ENCODE measurements at places on chromosomes 7 and 10.

GRCh38 chr10:73110345-73110849 is at the start of gene NUDT13:
Gene NUDT13, plus strand, starts transcription at chr10:73110455. Its CDS starts 3,911 bp downstream, at chr10:73114366.
- DNase-seq = peak; percentile 63

DNA sequence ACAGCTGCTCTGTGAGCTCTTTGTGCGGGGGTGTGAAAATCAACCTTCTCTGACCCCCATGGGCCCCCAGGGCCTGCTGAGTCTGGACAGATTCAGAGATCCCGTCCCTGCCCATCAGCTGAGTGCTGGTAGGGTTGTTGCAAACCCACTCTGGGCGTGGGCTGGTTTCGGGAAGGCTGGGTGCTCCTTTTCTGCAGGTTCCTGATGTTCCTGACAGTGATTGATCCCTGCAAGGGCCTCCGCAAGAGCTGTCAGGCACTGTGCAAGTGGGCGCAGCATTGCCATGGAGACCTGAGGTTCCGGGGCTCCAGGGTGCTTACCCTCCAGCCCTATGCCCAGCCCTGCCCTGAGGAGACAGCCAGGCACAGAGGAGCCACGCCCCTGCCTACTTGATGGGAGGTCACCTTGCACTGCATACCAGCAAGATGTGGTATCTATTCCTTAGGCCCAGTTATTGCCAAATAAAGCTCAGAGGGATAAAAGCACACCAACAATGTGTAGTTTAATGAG is 44.3 kb upstream of the INPP5A start:
- no peak for DNase-seq

GRCh38 chr7:16753102-16753931 is at the start of gene TSPAN13:
Gene TSPAN13, plus strand, starts transcription at chr7:16753755. Its CDS starts 213 bp downstream, at chr7:16753968.
- DNase-seq = no peak

GRCh38 chr10:31479752-31480151 is 160.7 kb downstream of the ZEB1 start:
- no peak for DNase-seq

- DNase-seq = no peak
Observed at GRCh38 chr10:60769406-60769805, 8.9 kb upstream of the CDK1 start.

GRCh38 chr10:58531084-58531695 is 18.5 kb downstream of the BICC1 start:
- no peak for DNase-seq

- no peak for DNase-seq
Observed at GRCh38 chr7:66036788-66037187, 38.8 kb upstream of the ASL start.

GRCh38 chr10:111531690-111532089 is 454.9 kb downstream of the ADRA2A start:
- no peak for DNase-seq

- DNase-seq = no peak
Observed at GRCh38 chr7:120394595-120394994, 121.6 kb downstream of the KCND2 start.

GRCh38 chr10:61998937-61999336 is 97.4 kb downstream of the ARID5B start:
- no peak for DNase-seq

GRCh38 chr7:2072042-2072441 is 160.7 kb downstream of the MAD1L1 start:
- no peak for DNase-seq

DNA sequence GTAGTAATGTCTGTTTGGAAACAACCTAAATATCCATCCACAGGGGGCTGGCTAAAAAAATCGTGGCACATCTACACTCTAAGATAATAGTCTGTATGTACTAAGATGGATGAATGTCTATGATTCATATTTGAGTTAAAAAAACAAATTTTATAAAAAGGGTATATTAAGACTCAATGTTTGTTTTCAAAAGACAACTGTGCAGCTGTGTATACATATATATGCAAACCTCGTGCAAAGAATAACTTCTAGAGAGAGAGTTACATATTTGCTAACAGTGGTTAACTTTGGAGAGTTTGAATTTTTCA is 323.5 kb downstream of the PLXNA4 start:
- no peak for DNase-seq

- no peak for DNase-seq
Observed at GRCh38 chr10:121043124-121043849, 192.1 kb downstream of the WDR11 start.

DNA sequence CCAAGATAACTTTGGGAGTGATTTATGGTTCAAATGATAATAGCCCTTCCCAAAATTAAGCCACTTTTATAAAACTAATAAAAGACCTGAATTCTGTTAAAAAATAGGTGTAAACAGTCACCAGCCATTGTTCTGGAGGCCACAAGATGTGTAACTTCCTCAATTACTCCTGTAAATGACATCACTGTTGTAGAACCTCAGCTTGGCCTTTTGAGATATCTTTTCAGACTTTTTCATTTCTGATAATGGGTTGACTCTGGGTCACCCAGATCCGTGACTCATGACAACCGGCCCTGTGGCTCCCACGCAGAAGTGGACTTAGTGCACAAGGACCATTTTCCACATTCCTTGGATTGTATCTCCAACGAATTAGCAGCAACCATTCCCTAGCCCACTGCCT is 106.6 kb downstream of the DKK1 start:
- DNase-seq = no peak

GRCh38 chr7:2688409-2689342 is 674 bp downstream of the AMZ1 start:
- no peak for DNase-seq

GRCh38 chr10:85593226-85593772 is 773.3 kb downstream of the GRID1 start:
- no peak for DNase-seq

- no peak for DNase-seq
Observed at GRCh38 chr7:46244757-46245156, 323.7 kb upstream of the IGFBP3 start.

GRCh38 chr7:49937608-49938007 is 155.4 kb downstream of the ZPBP start:
- DNase-seq = no peak

GRCh38 chr10:4763513-4763912 is 62.5 kb upstream of the AKR1E2 start:
- DNase-seq = no peak

DNA sequence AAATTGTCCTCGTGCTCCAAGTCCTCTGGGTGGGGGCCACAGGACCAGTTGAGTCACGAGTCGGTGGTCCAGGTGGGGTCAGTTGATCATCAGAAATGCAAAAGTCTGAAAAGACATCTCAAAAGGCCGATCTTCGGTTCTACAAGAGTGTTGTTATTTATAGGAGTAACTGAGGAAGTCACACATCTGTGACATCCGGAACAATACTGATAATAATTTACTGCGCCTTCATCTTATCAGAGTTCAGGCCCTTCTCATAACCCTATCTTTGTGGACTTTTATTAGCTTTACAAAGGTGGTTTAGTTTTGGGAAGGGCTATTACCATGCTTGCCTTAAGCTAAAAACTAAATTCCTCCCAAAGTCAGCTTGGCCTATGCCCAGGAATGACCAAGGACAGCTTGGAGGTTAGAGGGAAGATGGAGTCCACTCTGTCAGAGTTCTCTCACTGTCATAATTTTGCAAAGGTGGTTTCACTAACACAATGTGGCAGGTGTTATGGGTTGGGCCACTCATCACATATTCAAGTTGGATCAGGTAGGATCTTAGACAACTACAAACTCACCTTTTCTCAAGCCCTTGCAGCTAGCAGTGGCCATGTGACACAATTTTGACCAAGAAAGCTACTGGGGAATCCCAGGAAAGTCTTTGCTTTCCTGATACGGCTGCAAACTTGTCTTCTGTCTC is 54.7 kb upstream of the CHST3 start:
- no peak for DNase-seq

- DNase-seq = no peak
Observed at GRCh38 chr7:19919261-19920095, 146.1 kb upstream of the TMEM196 start.

DNA sequence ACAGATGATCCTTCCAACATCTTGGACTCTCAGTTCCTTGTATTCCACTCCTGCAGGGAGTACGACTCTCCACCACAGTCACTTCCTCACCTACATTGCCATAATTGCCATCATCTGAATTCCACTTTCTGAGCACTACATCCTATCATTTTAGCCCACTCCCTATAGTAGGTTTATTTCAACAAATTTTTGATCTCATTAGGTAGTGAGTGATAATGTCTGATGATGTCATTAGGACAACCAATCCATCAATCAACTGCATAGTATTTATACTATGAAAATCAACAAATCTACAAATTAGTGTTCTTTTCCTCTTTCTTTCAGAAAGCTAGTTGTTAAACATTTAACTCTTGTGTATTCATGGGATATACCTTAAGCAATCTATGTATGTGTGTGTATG is 13.7 kb upstream of the TRA2A start:
- DNase-seq = no peak

DNA sequence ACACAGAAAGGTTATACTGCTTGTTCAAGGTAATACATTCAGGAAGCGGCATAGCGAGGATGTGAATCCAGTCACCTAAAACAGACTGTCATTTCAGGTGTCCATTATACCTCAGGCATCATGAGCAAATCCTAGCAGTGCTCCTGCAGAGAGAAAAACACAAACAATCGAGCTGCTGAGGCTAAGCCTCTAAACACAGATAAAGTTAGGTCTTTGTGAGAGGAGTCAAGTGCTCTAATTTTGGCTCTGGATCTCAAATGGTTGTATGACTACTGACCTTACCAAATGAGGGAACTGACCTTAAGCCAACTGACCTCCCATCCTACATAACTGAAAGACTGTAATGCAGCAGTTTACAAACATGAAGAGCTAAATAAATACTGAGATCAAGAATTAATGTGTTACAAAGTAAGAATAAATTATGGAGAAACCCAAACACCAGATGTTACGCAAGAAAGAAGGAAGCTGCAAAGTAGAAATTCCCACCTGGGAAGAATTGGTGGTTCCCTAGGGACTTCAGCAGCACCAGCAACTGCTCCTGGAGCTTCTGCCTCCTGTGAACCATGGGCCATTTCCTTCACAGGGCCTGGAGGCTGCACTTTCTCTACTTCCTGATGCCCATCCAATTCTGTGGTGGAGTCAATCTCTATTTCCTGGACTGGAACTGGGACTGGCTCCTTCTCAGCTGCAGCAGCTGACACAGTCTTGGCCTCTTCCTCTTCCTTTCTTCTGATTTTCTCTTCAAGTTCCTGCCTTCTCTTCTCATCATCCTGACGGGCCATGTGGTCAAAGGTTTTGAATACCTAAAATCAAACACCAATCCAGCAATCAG is 5.8 kb downstream of the NUDCD3 start:
- DNase-seq = no peak

DNA sequence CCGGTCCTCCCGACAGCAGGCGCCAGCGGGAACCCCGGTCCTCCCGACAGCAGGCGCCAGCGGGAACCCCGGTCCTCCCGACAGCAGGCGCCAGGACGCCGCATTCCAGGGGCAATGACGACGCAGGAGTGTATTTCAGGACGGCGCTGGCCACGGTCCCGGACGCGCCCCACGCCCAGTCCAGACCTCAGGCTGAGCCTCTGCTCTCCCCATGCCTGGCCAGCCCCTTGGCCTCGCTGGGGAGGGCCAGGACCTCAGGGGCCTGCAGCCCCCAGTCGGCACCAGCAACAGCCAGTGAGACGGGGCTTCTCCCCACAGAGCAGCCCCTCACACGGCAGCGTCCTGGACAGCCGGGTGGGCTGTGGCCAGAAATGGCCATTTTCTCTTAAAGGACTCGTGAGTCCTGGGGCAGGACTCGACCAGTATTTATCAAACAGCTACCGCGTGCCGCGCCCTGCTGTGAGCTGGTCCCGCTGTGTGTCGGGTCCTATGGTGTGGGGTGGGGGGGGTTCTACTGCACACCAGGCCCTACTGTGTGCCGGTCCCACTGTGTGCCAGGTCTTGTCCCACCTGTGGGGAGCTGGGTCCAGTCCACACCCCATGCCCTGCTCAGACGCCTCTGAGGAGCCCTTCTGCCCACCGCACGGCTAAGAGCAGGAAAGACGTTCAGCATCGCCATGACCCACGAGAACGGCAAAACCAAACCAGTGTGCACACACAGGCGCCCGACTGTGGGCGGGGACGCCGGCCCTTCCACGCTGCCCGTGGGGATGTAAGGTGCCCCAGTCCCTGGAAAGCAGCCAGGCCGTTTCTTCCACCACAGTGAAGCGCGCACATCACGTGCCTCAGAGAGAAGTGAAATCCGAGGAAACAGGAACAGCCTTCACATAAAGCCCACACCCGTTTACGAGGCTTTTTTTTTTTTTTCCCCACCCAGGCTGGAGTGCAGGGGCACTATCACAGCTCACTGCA is 33.3 kb downstream of the GET4 start:
- peak; percentile 13 for DNase-seq

DNA sequence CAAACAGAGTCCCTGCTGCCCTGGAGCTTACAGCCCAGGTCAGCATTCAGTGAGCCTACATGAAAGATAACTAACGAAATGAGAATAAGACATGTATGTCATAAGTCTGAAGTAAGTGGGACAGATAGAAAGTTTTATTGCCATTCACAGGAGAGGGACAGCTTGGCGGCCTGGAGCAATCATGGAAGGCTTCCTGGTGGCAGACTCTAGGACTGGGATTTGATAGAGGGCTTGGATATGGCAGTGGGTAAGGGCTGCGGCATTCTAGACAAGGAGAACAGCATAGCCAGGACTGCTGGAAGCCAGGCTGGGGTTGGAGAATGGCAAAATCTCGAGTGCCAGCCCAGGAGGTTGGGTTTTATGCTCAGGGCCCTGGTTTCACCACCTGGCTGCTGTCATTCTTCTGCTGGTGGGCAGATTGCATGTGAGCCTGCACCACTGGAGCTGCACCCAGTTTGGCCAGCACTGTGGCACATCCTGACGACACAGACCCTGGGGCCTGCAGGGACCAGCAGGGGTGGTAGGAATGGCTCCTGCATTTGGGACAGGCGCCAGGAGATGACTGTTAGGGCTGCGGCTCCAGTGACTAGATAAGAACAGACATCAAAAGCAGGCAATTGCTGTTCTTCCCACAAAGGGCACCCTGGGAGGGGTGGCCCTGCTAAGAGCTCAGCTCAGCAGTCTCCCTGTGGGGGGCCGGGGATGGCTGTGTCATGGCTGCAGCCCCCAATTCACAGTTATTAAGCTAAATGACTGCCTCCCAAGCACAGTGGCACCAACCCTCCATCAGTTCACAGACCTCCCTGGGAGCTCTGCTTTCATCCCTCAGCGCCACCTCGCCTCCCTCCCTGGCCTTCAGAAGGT is 161.1 kb downstream of the RPS24 start:
- DNase-seq = no peak

GRCh38 chr10:15627617-15628196 is 92.0 kb downstream of the ITGA8 start:
- no peak for DNase-seq

- DNase-seq = no peak
Observed at GRCh38 chr7:31126976-31127375, 74.9 kb downstream of the ADCYAP1R1 start.

DNA sequence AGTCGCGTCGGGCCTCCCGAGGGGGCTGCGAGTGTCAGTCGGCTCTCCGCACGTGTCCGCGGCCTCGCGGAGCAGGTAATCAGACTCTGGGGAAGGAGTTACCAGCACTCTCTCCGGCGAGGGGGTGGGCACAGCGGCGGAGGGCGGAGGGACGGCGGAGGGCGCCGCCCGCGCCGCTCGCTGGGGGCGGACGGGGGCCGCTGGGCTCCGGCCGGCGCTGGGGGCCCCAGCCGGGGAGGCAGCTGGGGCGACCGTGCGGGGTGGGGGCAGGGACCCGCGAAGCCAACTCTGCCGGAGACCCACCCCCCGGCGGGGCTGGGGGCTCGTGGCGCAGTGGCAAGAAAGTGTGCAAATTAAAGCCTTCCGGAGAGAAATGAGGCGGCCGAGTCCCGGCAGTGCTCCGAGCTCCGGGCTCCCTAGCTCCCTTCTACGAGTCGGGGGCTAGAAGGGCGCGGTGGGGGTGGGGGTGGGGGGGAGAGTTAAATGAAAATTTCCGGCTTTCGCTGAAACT is at the start of gene CDK6:
TSS of gene CDK6 (minus strand) at position 85 of the 511 bp plus-strand sequence. CDS start 3,250 bp downstream, outside the sequence.
- DNase-seq = no peak

Measured in SIG-M5 (cell line).